Stimulated activated CD4-positive, alpha-beta T cell treated with anti-CD3 and anti-CD28 coated beads, TNF-alpha, amount 100 ng/mL, for 24 hours (primary cell): ENCODE measurements at places on chromosomes 4 and X.

GRCh38 chr4:173990126-173990868, 293.2 kb downstream of the FBXO8 start:
- no peak for DNase-seq

DNA sequence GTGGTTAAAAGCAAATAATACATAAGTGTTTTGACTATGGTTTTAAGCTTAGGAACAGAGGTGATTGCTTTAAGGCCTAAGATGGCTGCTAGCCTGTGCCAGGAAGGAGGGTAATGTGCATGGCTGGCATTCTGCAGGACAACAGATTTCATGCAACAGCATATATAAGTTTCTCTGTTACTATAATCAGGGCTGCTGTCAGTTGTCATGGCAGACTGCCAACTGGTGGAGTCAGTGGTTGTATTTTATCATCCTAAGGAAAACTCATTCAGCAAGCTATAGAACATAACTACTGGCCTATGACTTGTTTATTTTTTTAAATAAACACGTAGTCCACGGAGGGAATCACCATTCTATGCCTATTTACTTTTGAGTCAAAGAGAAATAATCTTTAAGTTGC, 77.7 kb upstream of the DCAF8L1 start:
- DNase-seq = no peak

DNA sequence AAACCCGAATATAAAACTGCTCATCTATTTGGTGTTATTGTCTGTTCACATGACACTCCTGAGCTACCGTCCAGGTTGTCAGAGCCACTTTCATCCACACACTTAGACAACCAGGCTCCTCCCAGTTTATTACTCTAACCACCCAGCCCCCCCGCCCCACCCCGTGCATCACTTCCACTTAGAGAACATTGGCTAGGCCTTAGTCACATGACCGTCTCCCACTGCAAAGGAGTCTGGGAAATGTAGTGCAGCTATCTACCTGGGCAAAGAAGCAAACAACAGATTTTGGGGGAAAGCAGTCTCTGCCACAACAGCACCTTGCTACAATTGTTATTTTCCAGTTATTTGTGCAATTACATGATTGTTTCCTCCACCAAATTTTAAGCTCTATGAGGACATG, 57.6 kb upstream of the RBPJ start:
- DNase-seq = no peak

GRCh38 chrX:153649178-153649914, 2.3 kb downstream of the DUSP9 start:
- DNase-seq = no peak

GRCh38 chr4:98113012-98113411, 30.3 kb downstream of the STPG2 start:
- no peak for DNase-seq
